ENCODE measurements at places on chromosomes 13 and 19.
A peak's percentile ranks its signal among the peaks of the same experiment; 100 is the strongest.

- DNase-seq, result no peak
Observed at GRCh38 chr19:45123440-45123850, 30.5 kb downstream of the PPP1R37 start.

- peak; percentile 62 for DNase-seq
Observed at GRCh38 chr19:48926909-48927308, 6.6 kb upstream of the DHDH start.

GRCh38 chr19:55679343-55680257, 4.6 kb downstream of the EPN1 start:
- no peak for DNase-seq

- no peak for DNase-seq
Observed at GRCh38 chr19:1097810-1098176, 2.6 kb upstream of the POLR2E start.

DNA sequence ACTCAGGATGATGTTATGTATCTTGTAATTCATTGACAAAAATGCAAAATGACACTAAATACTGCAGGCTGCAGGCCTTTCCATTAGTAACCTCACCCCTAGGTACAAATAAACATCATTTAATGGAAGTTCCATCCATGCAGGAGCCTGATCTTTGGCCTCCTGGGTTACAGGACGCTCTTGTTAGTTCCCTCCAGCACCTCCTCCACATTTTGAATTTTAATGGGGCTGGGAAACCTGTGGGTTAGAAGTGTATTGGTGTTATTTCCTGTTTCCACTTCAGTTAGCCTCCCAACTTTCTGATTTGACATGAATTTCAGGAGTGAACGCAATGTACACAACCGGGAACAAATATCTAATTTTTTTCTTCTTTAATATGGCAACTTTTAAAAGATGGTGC, 237.1 kb upstream of the ARGLU1 start:
- DNase-seq, result no peak

DNA sequence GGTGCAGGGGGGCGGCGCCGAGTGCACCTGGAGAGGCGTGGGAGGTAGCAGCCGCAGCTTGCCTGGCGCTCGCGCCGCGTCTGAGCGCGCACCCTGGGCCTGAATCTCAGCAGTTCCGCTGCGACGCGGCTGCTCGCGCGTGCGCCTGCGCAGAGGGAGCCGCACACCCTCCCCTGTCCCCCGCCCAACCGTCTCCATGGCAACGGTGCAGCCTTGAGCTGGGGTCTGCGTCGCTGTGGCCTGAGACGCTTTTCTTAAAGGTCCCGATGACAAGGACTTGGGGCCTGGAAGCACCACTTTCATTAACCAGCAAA, at the start of gene PNMA8B:
Gene PNMA8B, minus strand, starts transcription at position 82 of the 314 bp plus-strand sequence. CDS start 402 bp downstream, outside the sequence.
- DNase-seq, result peak; percentile 91

DNA sequence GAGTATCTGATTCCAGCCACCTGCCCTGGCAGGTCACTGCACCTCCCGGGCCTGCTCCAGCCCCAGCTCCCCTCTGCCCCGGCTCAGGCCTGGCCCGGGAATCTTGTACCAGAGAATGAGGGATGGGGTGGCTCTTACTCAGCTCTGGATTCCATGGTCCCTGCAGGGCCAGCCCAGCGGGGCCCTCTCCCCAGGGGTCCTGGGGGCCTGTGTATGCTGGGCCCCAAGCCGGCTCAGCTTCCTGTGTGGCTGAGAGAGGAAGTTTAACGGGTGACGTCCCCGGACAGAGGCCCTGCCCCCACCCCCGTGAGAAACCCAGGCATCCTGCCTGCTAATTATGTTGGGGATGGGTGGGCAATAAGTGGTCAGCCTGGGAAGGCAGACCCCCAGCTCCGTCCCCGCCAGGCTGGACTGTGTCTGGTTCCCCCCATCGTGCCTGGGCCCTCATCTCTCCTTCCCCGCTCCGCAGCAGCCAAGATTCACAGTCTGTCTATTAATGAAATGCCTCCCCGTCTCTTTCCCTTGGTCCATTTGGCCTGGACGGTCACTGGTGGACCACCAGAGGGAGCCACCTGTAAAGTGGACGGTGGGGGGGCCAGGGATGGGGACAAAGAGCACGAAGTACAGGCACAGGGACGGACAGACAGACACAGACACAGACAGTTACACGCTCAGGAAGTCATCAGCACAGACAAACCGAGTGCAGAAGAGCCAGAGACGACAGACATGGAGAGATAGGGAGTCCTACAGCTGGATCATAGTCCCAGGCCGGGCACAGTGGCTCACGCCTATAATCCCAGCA, at the start of gene DENND1C:
Gene DENND1C, minus strand, starts transcription at position 247 of the 802 bp plus-strand sequence. Its CDS starts 92 bp downstream, at position 155.
- no peak for DNase-seq

GRCh38 chr13:83881917-83882605, at the start of gene SLITRK1:
Gene SLITRK1, minus strand, starts transcription at chr13:83882474. Its CDS starts 967 bp downstream, at chr13:83881507.
- DNase-seq, result peak; percentile 89

GRCh38 chr13:112143046-112143752, 76.2 kb downstream of the SOX1 start:
- DNase-seq, result no peak

DNA sequence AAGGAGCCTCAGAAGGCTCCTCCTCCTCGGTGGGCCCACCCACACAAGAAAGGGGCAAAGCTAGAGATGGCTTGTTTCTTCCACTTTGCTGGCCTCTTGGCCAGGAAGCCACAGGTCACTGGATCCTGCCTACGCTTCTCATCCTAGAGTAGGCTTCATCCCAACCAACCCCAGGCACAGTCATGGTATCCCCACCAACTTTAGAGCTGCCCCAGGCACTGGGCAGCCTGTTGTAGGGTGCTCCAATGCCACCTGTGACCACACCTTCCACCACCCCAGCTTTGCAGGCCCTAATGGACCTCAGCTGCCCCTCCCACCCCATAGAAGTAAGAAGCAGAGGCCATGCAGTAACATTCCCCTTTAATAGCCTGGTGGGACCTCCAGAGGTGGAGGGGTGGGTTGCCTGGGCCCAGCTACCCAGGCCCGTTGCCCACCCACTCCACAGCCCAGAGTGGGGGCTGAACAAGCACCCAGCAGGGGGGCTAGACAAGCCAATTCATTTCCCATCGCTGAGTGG, 522 bp upstream of the CHMP2A start:
- DNase-seq, result no peak

GRCh38 chr19:39138221-39139211, 12.9 kb downstream of the PAK4 start:
- DNase-seq, result no peak

DNA sequence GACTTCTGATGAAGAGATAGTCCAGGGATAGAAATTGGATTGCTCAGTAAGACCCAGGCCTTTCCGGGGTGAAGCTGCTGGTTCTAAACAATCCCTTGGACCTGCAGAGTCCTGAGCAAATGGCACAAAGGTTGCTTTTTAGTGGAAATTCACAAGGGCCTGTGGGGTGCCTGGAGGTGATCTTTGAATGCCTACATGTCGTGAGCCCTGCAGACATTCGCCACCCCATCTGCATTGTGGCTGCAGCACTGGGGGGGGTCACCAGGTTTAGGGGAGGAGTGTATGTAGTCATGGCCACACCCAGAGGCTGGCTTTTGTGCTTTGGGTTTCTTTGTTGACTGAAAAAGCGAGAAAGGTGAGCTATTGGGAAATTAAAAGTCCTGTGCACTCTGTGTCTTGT, 41.4 kb downstream of the SLC7A9 start:
- DNase-seq, result no peak

DNA sequence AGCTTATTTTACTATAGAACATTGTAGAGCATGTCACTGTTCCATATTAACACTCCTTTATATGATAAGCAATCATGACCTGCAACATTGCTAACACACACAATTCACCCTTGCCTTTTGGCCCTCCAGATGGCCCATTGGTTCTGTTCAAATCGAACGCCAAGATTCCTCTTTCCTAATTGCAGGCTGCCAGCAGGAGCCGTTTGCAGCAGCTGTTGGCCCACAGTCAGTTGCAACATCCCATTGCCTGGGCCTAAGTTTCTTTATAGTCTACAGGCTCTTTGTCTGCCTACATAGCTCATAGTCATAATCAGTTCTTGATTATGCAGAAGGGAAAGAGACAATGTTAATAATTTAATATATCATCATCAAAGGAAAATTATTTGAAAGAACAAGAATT, 37.6 kb downstream of the KCTD12 start:
- DNase-seq, result no peak

GRCh38 chr13:33665626-33666175, 152.2 kb upstream of the RFC3 start:
- DNase-seq, result no peak

- DNase-seq, result no peak
Observed at GRCh38 chr19:10052602-10053360, 33.3 kb upstream of the SHFL start.

- DNase-seq, result no peak
Observed at GRCh38 chr13:38398711-38399493, 49.3 kb downstream of the UFM1 start.

GRCh38 chr13:90545070-90545840, 802.2 kb upstream of the MIR17HG start:
- DNase-seq, result no peak

- no peak for DNase-seq
Observed at GRCh38 chr19:6639439-6639838, 30.5 kb downstream of the TNFSF14 start.

GRCh38 chr19:6260376-6260775, 19.4 kb downstream of the MLLT1 start:
- no peak for DNase-seq

DNA sequence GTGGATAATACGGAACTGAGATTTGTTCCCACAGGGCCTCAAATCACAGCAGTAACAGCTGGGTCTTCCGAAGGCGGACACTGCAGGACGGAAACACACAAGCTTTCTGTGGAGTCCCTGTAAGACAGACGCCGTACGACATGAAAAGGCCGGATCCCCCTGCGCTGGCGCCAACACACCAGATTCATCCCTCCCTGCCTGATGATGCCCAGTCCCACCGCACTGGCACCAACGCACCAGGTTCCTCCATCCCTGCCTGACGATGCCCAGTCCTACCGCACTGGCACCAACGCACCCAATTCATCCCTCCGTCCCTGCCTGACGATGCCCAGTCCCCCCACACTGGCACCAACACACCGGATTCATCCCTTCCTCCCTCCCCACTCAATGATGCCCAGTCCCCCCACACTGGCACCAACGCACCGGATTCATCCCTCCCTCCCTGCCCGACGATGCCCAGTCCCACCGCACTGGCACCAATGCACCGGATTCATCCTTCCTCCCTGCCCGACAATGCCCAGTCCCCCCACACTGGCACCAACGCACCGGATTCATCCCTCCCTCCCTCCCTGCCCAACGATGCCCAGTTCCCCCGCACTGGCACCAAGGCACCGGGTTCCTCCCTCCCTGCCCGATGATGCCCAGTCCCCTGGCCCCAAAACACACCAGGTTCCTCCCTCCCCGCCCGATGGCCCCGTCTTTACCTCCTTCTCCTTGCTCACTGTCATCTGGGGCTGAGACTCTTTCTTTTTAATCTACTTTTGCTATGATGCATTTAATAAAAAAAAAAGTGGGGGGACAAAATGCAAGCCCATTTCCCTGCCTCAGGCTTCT, 55.1 kb downstream of the RASA3 start:
- DNase-seq, result no peak

GRCh38 chr19:36605101-36605876, at the start of gene ZNF382:
Gene ZNF382, plus strand, starts transcription at chr19:36605313. Its CDS starts 4,602 bp downstream, at chr19:36609915.
- DNase-seq, result peak; percentile 82

DNA sequence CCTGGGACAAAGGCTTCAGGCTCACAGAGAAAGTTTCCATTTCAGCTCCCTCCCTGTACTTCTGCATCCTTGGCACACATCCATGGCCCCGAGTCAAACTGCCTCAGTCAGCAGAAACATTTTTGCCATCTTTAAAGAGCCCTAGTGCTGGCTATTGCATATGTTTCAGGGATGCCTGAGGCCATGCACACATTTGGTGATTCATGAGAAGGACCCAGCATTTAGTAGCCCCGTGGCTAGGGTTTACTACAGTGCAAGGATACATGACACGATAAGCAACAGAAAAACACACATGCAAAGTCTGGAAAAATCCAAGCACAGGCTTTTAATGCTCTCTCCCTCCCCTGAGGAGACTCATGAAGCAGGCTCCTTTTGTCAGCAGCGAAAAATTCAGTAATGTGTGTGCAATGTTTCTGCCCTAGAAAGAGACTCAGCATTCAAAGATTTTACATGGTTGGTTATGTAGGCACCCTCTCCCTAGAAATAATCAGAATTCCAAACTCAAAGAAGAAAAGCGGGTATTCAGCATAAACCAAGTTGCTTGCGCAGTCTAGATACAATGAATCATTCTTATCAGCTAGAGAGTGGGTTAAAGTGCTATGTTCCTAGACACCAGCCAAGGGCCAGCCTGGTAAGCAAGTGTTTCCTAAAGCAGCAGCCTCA, 17.6 kb downstream of the ACOD1 start:
- no peak for DNase-seq

- no peak for DNase-seq
Observed at GRCh38 chr13:91166714-91167511, 180.6 kb upstream of the MIR17HG start.

GRCh38 chr13:32010136-32010535, 21.4 kb upstream of the FRY start:
- DNase-seq, result no peak

DNA sequence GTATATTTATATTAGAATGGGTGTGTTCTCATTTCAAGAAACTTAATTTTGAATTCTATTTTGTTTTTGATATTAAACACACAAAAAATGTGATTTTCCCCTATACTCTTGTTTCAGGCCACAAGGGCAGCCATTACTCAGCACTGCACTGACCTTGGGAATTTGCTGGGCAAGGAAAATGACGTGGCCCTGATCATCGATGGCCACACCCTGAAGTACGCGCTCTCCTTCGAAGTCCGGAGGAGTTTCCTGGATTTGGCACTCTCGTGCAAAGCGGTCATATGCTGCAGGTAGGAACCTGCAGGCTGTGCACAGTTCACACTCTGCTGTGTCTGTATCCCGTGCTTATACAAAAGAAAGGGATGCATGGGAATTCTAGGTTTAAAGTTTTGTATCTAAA, 327.3 kb downstream of the ATP8A2 start:
- no peak for DNase-seq

DNA sequence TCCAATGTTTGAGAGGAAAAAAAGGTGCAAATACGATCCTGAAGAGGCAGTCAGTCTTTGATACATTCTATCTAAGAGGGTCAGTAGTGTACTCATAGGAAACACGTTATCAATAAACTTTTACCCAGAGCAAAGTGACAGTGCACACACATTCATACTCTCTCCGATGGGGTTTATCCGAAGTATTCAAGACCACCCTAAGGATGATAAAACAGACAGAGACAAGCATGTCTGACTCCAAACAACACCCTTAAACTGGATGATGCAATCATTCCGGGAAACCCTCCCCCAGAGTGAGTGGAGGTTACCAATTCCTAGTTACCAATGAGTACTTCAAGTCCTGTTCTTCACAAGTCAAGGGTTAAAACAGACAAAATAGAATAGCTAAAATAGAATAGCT, 79.1 kb downstream of the DNAJC3 start:
- no peak for DNase-seq

Data from putamen (tissue), 1 donor.